Vagina (tissue), 2 donors: ENCODE measurements at places on chromosomes 11 and 22. TPM values are rescaled to one million over a fixed set of nuclear protein-coding genes. Genes with fewer than 3 reads are reported as not detected.

OR52A5 gene
- total RNA-seq: not detected

DNA sequence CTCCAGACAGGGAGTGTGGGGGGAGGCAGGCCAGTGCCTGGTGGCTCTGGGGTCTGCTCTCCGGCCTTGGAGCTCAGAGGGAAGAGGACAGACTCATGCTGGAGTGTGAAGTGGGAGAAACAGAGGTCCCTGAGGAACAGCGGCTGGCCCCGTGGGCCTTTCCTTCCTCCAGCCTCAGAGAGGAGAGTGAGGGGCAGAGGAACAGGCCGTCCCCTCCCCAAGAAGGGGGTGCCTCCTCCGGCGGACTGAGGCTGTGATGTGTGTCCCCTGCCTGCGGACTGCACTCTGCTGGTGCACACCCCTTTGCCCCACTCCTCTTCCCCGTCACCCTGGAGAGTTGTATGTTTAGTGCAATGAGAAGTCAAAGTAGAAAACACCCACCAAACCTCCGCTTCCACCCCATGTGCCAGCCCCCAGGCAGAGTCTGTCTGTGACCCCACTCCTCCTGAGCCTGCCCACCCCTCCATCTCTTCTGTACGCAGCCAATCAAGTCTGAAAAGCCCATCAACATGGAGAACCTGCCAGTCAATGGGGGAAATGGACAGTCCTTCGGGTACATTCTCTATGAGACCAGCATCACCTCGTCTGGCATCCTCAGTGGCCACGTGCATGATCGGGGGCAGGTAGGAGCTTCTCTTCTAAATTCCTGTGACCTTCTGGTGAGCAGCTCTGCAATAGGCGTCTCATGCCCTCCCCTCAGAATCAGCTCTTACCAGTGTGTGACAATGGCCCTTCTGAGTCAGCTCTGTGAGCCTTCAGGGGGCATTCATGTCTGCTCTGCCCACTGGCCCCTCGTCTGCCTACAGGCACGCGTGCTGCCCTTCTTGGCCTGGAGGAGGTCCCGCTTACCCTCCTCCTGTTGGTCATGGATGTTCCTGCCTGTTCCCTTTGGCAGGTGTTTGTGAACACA, 39.0 kb downstream of the GLB1L2 start:
- H3K36me3 ChIP-seq: no peaks in the 10 kb centered on the region
- H3K4me3 ChIP-seq: no peak overlapping the region
- no peak for DNase-seq

- H3K36me3 ChIP-seq: no peaks in the 10 kb centered on the region
- DNase-seq: no peak
- H3K27me3 ChIP-seq: no peaks in the 10 kb centered on the region
These were observed 1.1 kb downstream of the ATL3 start for GRCh38 chr11:63670096-63670432.

DNA sequence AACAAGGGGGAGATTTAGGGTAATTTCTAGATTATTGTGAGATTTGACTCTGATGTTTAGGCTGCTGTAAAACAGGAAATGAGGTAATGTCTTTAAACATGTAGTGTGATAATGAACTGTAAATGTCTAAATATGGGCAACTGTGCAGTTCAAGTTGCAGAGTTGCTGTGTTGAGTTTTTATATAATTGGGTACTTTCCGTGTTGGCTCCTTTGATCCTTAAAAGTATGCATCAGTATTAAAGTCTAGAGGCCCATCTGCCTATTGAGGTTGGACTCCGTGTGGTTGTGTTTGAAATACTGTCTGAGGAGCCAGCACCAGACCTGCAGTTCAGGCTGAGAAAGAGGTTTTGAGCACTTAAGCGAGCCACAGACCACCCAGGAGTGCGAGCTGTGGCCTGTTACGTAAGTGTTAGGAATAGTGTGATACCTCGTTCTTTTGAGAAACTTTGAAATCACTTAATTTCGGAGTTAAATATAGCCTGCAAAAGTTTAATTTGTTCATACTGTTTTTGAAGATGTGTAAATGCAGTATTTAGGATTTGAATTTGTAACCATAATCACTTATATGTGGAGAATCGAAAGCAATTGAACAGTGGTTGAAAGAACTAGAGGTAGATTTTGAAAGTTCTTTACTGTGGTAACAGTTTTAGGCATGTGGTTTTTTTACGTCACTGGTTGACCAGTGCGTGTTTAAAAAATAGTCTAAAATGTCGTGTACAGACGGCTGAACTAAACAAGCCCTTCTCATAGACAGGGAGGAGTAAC, 9.0 kb downstream of the FAM118A start:
- H3K36me3 ChIP-seq: peaks cover 14% of the 10 kb centered on the region
- no peaks in the 10 kb centered on the region for H3K27me3 ChIP-seq
- no peak overlapping the region for H3K4me3 ChIP-seq
- no peak for DNase-seq
- peak overlapping the region; percentile 87 for H3K27ac ChIP-seq

DNA sequence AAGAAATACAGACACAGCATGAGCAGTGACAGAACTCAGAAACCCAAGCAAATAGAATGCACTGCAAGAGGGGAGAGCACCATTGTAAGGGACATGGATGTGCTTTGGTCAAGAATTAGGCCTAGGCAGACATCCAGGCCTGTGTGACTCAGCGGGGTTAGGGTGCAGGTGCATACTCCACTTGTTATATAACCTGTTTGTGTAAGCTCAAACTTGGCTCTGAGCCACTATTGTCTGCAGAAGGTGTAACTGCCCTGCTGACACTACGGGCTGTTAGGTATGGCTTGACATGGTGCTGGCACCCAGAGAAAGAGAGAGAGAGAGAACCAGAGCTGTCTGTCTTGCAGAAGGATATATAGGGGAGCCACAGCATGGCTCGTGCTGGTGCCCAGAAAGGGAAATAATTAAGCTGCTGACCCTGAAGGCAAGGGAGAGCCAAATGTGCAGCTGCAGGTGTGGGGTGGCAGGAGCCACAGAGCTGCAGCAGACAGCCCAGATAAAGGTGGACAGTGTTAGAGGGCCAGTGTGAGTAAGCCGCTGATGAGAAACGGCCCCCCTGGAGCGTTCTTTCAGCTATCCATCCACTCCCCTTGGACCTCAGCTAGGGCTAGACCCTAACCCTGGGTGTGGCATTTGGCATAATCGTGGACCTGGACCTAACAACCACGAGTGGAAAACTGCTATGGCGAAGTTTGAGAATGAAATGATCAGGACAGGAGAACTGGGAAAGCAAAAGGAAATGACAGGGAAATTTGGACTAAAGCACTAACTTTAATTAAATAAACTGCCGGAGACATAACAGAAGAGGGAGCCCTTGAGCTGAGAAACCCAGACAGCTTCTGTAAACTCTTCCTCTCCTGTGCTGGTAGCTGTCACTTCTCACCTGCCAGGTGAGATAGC, 253.0 kb upstream of the CCDC179 start:
- H3K27ac ChIP-seq: no peak overlapping the region
- no peak overlapping the region for H3K4me3 ChIP-seq
- H3K36me3 ChIP-seq: no peaks in the 10 kb centered on the region
- H3K27me3 ChIP-seq: no peaks in the 10 kb centered on the region

GRCh38 chr11:15967966-15968365, 388.4 kb downstream of the SOX6 start:
- H3K4me3 ChIP-seq: no peak overlapping the region
- H3K4me1 ChIP-seq: peaks cover 29% of the 10 kb centered on the region
- H3K27ac ChIP-seq: peak overlapping the region; percentile 64
- no peak for DNase-seq
- no peaks in the 10 kb centered on the region for H3K27me3 ChIP-seq
- no peaks in the 10 kb centered on the region for H3K36me3 ChIP-seq

- H3K4me3 ChIP-seq: no peak overlapping the region
- H3K36me3 ChIP-seq: no peaks in the 10 kb centered on the region
- DNase-seq: no peak
- H3K27me3 ChIP-seq: no peaks in the 10 kb centered on the region
These were observed 20.6 kb upstream of the SYT7 start for GRCh38 chr11:61601512-61601911.

LARGE2 gene
- 6.6 TPM for total RNA-seq

SPI1 gene
- 15.5 TPM for total RNA-seq

DNA sequence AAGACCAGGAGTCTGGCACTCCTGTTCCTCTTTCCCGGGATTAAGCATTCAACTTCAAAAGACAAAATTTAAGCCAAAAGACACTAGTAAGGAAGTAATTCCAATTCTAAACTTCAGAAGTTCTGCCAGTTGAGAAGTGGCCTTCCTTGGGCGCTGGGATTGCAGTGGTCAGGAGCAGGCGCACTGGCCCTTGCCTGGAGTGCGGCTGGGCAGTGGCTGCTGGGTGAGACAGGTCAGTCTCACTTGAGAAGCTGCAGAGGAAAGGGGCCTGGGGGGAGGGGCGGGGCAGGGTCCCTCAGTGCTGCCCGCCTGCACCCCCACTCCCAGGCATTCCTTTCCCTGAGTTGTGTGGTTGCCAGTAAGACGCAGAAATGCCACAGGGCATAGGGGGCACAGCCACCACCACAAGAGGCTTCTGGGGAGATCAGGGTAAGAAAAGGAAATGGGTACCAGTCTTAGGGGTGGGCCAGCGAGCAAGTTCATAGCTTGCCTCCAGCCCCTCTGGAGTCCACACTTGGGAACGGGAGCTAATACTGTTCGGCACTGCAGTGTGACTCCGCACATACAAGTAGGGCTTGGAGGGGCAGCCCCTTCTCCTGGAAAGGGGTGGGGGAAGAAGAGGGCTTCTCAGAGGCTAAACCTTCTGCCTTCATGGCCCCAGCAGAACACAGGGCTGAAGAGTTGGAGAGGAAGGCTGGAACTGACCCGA, 5.5 kb downstream of the MRPL49 start:
- no peak for DNase-seq
- no peak overlapping the region for H3K27ac ChIP-seq
- peaks cover 81% of the 10 kb centered on the region for H3K36me3 ChIP-seq
- H3K4me3 ChIP-seq: no peak overlapping the region
- H3K4me1 ChIP-seq: peaks cover 19% of the 10 kb centered on the region

DNA sequence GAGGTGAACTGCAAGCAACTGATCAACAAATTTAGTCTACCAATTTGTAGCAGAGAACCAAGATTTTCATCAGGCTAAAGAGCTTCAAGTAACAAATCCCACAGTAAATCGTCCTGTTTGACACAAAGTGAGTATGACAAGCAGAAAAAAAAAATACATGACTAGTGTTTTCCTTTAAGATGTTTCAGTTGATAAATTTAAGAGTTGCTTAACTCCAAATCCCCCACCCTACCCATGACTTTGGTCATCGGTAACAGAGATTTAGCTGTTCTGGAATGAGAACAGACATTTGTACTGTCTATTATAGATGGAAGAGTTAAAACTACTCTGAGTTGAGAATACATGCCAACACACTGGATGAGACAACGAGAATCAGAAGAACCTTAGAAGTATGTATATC, 165.0 kb upstream of the MTMR2 start:
- H3K4me1 ChIP-seq: peaks cover 41% of the 10 kb centered on the region
- H3K27ac ChIP-seq: no peak overlapping the region
- H3K27me3 ChIP-seq: no peaks in the 10 kb centered on the region

- H3K27me3 ChIP-seq: no peaks in the 10 kb centered on the region
- peak; percentile 87 for DNase-seq
- peaks cover 80% of the 10 kb centered on the region for H3K4me1 ChIP-seq
- peaks cover 22% of the 10 kb centered on the region for H3K36me3 ChIP-seq
- peak overlapping the region; percentile 73 for H3K4me3 ChIP-seq
- peak overlapping the region; percentile 99 for H3K27ac ChIP-seq
These were observed 1.4 kb upstream of the FTH1 start for GRCh38 chr11:61968758-61969390.

DNA sequence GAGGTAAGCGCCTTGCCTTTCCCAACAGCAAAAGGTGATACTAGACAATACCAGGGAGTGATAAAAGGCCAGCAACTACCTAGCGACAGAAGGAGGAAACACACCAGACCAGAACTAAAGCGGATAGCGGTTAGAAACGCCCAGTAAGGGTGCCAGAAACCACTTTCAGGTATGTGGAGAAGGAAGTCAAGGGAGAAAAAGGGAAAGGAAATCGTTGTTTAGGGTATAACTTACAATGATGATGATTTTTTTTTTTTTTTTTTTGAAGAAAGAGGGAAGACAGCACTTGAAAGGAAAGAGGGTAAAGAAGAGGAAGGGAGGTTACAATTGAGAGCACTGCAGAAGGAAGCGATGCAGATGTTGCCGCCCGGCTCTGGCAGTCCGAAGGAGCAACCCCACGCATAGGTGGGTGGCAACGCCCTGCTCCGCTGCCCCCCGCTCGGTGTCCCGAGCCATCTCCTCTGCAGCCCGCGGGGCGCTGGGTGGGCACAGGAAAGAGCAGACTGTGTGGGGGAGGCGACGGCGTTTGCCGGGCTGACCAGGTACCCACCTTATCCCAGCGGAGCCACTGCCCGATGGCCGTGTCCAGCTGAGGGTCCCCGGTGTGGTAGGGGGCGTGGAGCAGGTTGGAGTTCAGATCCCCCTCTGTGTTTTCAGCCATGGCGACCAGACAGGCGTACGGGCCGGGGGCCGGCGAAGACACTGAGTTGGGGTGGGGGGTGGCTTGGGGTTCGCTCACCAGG, 561 bp downstream of the PGM2L1 start:
- H3K36me3 ChIP-seq: no peaks in the 10 kb centered on the region
- no peaks in the 10 kb centered on the region for H3K27me3 ChIP-seq
- H3K4me1 ChIP-seq: peaks cover 24% of the 10 kb centered on the region
- peak overlapping the region; percentile 92 for H3K27ac ChIP-seq

DNA sequence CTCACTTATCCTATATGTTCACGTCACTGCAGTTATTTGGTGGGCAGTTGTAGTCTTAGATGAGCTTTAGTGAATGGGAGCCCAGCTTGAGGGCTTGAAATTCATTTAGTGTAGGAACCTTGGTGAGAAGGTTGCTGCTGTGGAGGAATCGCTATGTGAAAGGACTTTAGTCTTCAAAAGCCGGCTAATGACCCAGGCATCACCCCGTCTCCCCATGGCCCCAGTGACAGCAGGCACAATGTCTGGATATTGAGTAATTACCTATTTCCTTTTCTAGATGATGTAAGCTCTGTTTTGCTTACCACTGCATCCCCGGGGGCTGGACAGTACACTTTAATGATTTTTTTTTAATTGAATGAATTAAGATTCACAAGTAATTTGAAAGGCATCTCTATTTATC, 283.2 kb downstream of the ST3GAL4 start:
- no peaks in the 10 kb centered on the region for H3K4me1 ChIP-seq
- H3K4me3 ChIP-seq: no peak overlapping the region
- no peaks in the 10 kb centered on the region for H3K27me3 ChIP-seq
- no peak overlapping the region for H3K27ac ChIP-seq
- H3K36me3 ChIP-seq: no peaks in the 10 kb centered on the region

GRCh38 chr22:29268511-29269229, 602 bp downstream of the EWSR1 start:
- H3K27me3 ChIP-seq: no peaks in the 10 kb centered on the region
- H3K4me3 ChIP-seq: peak overlapping the region; percentile 86
- H3K4me1 ChIP-seq: peaks cover 69% of the 10 kb centered on the region
- peak overlapping the region; percentile 99 for H3K27ac ChIP-seq
- no peaks in the 10 kb centered on the region for H3K36me3 ChIP-seq

- peak overlapping the region; percentile 42 for H3K4me3 ChIP-seq
- peaks cover 74% of the 10 kb centered on the region for H3K4me1 ChIP-seq
- DNase-seq: no peak
- H3K27me3 ChIP-seq: no peaks in the 10 kb centered on the region
- H3K27ac ChIP-seq: peak overlapping the region; percentile 98
These were observed 440 bp upstream of the SLC25A45 start for GRCh38 chr11:65382804-65383368.

GRCh38 chr22:27624705-27625104, 176.9 kb downstream of the MN1 start:
- no peaks in the 10 kb centered on the region for H3K4me1 ChIP-seq
- no peak for DNase-seq
- H3K27me3 ChIP-seq: no peaks in the 10 kb centered on the region
- no peaks in the 10 kb centered on the region for H3K36me3 ChIP-seq
- no peak overlapping the region for H3K4me3 ChIP-seq
- H3K27ac ChIP-seq: no peak overlapping the region

SLC22A6 gene
- not detected for total RNA-seq

ADORA2A gene
- 5.2 TPM for total RNA-seq

- H3K4me1 ChIP-seq: no peaks in the 10 kb centered on the region
- H3K4me3 ChIP-seq: no peak overlapping the region
- H3K36me3 ChIP-seq: no peaks in the 10 kb centered on the region
- no peaks in the 10 kb centered on the region for H3K27me3 ChIP-seq
- H3K27ac ChIP-seq: no peak overlapping the region
- DNase-seq: no peak
These were observed 20.0 kb upstream of the SMIM38 start for GRCh38 chr11:69135420-69136363.
